ENCODE measurements at places on chromosomes 1 and 21.

DNA sequence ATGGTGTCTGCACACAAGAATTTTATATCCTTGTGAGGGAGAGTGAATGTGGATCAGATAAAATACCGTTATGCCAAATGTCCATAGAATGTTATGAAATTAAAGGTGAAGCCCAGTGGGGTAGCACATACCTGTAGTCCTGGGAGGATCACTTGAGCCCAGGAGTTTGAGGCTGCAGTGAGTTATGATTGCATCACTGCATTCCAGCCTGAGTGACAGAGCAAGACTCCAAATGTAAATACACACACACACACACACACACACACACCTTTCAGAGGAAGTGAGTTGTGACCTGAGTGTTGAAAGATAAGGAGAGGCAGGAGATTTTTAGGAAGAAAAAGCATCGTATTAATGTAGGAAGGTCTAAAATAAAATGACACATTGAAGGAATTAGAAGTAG is 28.1 kb upstream of the ZYG11A start:
- DNase-seq, result no peak

- DNase-seq, result no peak
Measured at GRCh38 chr1:26946270-26946669, 14.0 kb downstream of the KDF1 start.

GRCh38 chr1:41623736-41624135 is 139.3 kb upstream of the EDN2 start:
- DNase-seq, result no peak

- DNase-seq, result no peak
Measured at GRCh38 chr1:243471754-243472745, 216.2 kb downstream of the SDCCAG8 start.

All from CD4-positive, alpha-beta T cell treated with Interleukin-17A for 4 hours (primary cell).